ENCODE measurements at places on chromosomes 3 and 15. TPM values are rescaled to one million over a fixed set of nuclear protein-coding genes. Genes with fewer than 3 reads are reported as not detected.

The LRRC34 gene
- 0.45 TPM for total RNA-seq

The INSYN1 gene
- not detected for total RNA-seq

The CKMT1B gene
- not detected for total RNA-seq

The KNG1 gene
- total RNA-seq: not detected

The ABI3BP gene
- not detected for total RNA-seq

The ZNF660 gene
- 7.3 TPM for total RNA-seq

The ZFAND6 gene
- total RNA-seq: 150 TPM

The MRAS gene
- total RNA-seq: 1.2 TPM
